Trophoblast cell (in vitro differentiated cells and primary cell): ENCODE measurements at places on chromosomes 4 and X.

GRCh38 chr4:4666693-4667621, 125.1 kb upstream of the STX18 start:
- no peak for DNase-seq

DNA sequence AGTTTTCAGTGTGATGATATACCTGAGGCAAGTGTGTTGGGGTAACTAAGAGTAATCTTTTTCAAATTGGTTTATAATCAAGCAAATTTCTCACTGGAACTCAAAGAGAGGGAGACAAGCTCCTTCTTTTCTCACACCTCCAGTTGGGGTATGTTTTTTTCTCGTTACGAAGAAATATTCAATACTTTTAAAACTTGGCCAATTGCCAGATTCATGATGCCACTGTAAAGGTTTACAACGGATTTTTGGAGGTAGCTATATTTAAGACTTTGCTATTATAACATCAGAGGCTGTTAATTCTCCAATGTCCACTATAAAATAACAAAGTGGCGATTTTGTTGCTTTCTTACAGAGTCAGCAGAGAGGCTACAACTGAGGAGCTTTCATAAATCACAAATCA, 49.2 kb upstream of the ATP8A1 start:
- DNase-seq, result no peak

DNA sequence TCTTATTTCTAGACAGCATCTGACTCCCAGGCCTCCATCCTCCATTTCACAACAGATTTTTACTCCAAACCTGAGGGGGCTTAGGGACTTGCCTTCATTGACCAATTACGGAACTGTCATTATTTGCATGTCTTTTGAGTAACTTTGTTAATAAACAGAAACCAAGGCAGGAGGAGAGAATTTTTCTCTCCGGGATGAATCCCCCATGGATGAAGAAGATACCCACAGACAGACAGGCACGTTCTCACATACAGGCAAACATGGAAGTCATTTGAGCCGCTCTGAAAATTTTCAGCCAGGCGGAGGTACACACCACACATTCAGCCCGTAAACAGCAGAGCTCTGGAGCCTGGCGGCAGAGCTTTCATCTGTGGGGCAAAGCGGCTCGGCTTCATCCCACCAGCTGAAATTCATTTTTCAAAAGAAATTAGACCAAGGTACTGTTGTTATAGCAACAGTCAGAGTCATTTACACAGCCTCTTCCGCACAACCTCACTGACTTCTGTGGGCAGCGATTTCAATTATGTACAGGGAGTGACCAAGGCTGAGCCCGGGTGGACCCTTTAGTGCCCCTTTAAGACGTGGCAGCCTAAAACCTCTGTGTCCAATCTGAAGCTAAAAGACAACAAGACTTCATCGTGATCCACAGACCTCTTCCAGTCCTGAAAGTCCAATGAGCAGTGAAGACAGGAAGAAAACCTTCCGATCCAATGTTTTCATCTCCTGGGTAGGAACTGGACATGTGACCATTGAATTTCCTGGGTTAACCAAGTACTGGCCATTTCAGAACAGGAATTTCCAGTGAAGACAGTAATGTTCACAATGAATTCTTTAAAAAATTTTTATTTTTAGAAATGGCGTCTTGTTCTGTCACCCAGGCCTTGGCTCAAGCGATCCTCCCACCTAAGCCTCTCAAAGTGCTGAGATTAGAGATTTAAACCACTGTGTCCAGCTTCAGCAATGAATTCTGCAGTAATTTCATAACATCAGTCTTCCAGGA, 237.0 kb downstream of the MGST2 start:
- DNase-seq, result no peak

DNA sequence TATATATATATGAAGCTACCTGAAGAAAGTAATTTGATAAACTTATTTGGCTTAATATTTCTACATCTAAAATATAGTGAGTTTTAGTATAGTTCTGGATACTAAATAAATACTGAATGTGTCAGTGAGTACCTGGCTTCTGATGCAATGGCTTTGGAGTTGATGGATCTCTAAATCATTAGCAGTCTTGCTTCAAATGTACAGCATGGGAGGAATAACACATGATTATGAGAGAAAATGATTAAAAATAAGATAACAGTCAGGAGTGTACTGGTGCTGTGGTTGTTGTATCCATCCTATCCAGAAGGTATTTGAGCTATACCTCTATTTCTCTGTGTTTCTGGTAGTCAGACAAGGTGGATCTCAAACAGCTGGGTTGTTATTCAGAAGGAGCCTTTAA, 641.3 kb downstream of the TRAM1L1 start:
- DNase-seq, result no peak

DNA sequence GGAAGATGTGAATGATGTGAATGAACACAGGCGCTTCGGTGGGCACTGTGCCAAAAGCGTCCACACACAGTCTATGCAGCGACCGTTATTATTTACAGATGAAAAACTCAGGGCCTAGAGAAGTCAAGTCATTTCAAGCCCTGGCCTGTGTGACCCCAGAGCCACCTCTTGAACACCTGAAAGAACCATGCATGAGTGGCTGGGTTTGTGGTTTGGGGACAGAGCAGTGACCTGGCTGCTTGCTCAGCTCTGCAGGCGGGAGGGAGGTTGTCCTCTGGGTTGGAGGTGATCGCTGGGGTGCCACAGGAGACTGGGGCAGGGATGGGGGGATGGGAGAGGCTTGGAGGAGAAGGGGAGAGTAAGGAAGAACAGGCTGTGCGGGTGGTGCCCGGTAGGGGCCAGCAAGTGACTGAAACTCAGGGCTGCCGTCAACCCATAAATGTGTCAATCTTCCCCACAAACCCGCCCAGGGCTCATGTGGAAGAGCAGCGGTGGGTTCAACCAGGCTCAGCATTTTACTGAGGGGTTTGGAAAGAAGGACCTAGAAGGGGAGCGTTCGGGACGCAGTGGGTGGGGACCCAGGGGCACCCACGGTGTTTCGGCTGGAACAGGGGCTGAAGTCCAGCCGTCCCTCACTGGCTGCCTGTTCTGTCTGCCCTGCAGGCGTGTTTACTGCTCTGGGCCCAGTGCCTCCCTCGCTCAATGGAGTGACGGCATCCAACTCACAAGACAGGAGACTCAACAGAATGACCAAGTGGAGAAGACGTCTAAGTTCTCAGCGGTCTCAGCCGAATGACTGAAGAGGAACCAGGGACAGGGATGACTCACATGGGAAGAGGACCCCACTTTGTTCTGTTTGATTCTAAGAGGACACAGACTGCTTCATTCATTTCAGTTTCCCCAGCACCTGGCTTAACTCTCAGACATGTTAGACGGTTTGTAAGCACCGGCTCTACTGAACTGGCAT, 167.8 kb downstream of the AFAP1 start:
- DNase-seq, result no peak
